Astrocyte of the cerebellum (primary cell): ENCODE measurements at places on chromosomes 11 and 22.

- no peak for DNase-seq
Measured at GRCh38 chr11:848380-848931, 5.8 kb downstream of the TSPAN4 start.

DNA sequence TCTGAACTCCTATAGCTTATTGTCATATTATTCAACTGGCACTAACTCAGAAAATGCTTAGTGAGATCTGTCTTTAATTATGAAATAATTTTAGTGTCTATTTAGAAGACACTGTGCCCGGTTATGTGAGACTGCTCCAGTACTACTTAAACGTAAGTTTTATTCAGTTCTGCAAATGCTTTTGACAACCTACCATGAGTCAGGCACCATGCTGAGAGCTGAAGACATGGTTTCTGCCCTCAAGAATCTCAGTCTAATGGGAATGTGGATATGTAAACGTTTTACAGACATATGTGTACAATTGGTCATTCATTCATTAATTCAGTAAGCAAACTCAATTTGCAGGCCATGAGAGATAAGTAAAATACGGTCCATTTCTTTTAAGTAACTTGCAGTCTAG is 40.0 kb downstream of the DCUN1D5 start:
- peak; percentile 91 for DNase-seq

GRCh38 chr11:58006940-58007339 is 16.7 kb upstream of the OR9Q1 start:
- no peak for DNase-seq

DNA sequence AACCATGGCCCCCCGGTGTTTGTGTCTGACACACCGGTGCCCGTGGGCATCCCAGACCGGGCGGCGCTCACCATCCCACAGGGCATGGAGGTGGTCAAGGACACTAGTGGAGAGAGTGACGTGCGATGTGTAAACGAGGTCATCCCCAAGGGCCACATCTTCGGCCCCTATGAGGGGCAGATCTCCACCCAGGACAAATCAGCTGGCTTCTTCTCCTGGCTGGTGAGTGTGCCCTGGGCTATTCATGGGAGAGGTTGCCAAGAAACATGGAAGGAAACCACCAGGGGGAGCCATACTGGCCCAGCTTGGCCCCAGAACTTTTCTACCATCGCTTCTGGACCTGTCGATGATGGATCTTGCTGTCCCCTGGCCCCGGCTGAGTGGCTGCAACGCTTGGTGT is 36.5 kb downstream of the PRDM11 start:
- no peak for DNase-seq

DNA sequence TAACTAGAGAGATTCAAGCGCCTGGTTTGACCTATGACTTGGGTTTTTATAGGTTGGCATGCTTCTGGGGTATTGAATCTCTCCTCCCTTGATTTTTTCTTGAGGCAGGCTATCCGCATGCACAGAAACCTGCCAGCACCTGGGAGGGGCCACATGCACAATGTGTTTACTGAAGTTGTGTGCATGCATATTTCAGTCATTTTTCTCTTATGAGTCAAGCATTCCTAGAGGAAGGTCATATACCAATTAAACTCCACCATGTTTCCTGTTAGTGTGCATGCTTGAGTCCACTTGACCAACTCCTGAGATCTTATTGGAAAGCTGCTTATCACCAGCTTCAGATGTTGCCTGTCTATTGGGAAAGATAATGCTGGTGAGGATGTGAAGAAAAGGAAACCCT is 1718.4 kb downstream of the LRRC4C start:
- DNase-seq, result no peak

DNA sequence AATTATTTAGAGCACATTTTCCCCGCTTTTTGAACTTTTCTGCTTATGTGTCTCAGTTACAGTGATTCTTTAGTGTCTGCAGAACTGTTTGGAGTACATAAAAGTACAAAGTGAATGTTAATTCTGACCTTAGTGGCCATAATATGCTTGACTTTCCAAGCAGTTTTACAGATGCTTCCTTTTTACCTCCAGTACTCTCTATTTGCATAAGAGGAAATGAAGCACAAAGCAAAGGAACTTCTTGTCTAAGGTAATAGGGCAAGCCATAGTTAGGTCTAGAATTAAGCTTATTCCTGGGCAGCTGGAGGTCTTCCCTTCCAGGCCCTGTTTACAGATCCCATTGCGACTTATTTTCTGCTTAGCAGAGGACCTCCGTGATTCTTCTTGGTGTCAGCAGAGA is 3.6 kb downstream of the GTPBP1 start:
- DNase-seq, result no peak

GRCh38 chr11:73028611-73029010 is 113.5 kb downstream of the FCHSD2 start:
- no peak for DNase-seq

- DNase-seq, result no peak
Measured at GRCh38 chr22:26548984-26549383, 36.7 kb upstream of the TFIP11 start.

- no peak for DNase-seq
Measured at GRCh38 chr11:79314906-79315689, 125.7 kb downstream of the TENM4 start.

GRCh38 chr11:70703141-70704064 is 305.1 kb downstream of the CTTN start:
- DNase-seq, result no peak

DNA sequence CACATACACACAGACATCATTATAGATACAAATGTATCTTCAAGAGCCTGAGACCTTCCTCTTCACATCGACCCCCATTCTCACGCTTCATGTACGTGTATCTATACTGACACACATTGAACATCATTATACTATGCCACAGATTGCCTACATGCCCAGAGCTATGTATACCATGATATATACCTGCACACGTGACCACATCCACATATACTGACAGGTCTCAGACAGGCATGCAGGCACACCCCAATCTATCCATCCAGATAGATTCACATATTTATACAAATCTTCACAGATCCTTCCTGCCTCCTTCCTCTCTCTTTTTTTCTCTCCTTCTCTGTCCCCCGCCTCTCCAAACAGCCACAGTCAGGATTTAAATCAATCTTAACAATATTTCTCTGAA is 140.1 kb downstream of the CEP164 start:
- DNase-seq, result no peak

GRCh38 chr11:282171-282570 is 4.0 kb downstream of the NLRP6 start:
- DNase-seq, result no peak

DNA sequence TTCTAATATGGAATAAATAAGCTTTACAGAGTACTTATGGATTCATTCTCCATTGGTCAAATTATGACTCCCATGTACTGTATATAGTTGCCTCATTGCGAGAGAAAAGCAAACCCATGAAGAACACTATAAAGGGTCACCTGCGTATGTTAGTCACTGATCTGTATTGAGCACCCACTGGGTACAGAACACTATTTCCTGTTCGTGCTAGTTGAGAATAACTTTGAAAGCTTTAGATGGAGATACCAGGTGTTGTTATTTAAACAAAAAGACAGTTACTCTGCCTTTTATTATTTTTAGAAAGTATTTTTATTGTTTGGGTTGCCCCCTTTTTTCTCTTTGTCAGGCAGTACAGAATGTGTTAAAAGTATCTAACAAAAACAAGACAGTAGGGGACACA is 79.9 kb downstream of the DEUP1 start:
- no peak for DNase-seq

GRCh38 chr11:102633385-102634026 is 8.4 kb upstream of the MMP20 start:
- no peak for DNase-seq

GRCh38 chr11:120413480-120413879 is 77.3 kb downstream of the ARHGEF12 start:
- DNase-seq, result peak; percentile 44

DNA sequence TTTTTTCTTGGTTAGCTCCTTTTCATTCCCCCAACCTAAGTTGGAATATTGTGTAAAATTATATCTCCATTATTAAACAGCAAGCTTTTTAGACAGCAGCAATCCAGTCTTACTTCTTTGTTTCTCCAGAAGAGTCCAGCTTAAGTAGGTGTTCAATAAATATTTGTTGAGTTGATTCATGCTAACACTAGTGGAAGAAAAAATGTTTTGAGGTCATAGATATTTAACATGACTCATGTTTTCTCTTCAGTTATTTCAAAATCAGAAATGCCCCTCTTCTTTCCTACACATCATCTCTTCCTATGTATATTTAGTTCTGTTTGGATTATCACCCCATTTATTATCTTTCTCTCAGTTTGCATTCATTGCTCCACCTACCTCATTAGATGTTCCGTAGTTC is 20.3 kb downstream of the CCDC83 start:
- DNase-seq, result no peak

GRCh38 chr11:44931466-44931865 is 19.2 kb downstream of the TP53I11 start:
- no peak for DNase-seq
